Mesendoderm (in vitro differentiated cells): ENCODE measurements at places on chromosomes 13 and 19.

DNA sequence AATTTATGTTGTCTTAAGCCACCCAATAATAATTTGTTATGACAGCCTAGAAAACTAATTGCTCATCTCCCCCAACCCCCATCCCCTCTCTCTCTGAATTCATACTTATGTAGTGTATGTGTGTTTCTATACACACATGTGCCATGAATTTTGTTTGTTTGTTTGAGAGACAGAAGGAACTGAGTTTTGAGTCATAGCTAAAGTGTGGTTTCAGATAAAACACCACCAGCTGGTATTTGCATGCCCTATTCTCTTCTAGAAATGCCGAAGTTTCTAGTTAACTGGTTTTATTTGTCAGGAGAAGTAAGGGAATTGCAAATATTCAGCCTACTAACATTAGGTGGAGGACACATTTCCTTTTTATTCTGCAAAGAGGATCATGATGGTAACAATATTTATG is 17.4 kb upstream of the LILRA2 start:
- no peak for DNase-seq

DNA sequence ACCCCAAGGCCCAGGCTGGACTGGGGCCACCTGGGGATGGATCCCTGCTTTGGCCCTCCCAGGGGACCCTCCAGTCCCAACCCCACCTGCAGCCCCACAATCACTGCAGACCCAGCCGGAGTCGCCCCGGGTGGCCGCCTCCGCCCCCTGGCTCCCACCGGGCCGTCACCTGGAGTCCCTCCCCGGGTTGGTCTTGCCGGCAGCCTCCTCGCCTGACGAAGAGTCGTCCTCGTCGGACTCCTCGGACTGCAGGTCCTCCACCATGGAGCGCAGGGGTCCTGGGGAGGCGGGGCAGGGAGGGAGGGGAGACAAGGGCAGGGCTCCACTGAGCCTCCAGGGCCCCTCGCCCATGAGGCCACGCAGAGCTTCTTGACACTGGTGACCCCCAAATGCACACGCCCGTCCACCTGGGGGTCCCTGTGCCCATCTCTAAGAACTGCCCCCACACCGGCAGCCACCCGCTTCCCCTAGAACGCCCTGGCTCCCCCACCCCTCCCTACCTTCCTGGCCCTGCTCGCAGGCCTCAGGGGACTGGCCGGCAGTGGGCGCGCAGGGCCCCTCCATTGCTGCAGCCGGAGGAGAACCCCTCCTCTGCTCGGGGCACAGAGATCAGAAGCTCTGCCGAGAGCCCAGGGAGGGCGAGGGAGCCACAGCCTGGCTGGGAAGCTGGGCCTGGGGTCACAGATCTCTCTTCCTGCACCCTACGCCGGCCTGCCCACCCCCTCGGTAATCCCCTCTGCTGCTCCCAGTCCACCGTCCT is 63.4 kb downstream of the MLLT1 start:
- no peak for DNase-seq

GRCh38 chr19:21608571-21608970 is 103.2 kb downstream of the ZNF429 start:
- no peak for DNase-seq

DNA sequence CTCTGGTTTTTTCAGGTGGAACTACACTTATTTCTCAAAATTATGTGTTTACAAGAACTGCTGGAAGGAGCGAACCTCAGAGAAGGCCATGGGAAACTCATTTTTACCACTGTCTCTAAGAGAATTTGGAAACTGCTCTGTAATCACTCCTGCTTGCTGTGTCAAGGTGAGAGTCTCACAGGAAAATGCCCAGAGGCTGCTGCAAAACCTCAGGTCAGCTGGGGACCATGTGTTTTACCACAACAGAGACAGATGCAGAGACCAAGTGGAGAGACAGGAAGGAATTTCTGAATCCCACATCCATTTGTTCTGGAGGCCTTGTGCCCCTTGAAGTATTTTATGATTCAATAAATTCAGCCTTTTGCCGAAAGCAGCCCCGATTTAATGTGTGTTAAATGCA is 743.8 kb upstream of the SLC10A2 start:
- DNase-seq = peak; percentile 4

- peak; percentile 62 for DNase-seq
Measured at GRCh38 chr13:110600261-110600819, 15.0 kb upstream of the NAXD start.

GRCh38 chr19:8731428-8732169 is 10.2 kb downstream of the OR2Z1 start:
- peak; percentile 1 for DNase-seq

- no peak for DNase-seq
Measured at GRCh38 chr13:21020581-21020980, 40.8 kb downstream of the LATS2 start.

- no peak for DNase-seq
Measured at GRCh38 chr13:23718996-23719395, 148.8 kb downstream of the TNFRSF19 start.

GRCh38 chr13:113428871-113429607 is 24.2 kb downstream of the ADPRHL1 start:
- no peak for DNase-seq

DNA sequence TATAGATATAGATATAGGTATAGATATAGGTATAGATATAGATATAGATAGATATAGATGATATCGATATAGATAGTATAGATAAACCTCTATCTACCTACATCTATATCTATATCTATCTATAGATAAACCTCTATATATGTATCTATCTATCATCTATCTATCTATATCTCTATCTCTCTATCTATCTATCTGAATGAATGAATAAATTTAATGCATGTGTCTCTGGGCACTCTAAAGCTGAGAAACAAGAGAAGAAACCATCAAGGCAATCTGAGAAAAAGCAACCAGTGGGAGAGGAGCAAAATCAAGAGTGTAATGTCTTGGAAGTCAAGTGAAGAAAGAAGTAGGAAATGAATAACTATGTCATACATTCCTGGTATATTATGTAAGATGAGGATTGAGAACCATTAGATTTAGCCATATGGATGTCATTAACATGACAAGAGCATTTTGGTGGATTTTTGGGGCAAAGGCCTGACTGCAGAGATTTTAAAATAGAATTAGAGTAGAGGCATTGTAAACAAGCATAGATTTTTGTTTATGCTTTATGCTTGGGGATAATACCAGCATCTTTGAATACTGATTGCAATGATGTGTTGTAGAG is 1262.7 kb upstream of the MIR17HG start:
- no peak for DNase-seq

DNA sequence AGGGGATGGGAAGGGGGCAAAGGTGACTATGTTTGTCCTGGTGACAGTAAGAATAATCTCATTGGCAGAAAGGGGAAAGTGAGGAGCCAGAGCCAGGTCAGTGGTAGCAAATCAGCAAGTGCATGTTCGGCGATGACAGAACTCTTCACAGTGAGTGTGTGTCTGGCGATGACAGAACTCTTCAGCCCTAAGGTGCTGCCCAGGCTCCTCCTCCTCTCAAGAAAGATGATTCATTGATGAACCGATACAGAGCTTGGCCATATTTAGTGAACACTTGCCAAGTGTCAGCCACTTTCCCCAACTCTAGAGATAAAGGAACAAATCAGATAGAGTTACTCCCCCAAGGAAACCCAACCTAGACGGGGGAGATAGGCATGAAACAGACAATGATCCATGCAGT is 199.3 kb upstream of the UBL3 start:
- no peak for DNase-seq

DNA sequence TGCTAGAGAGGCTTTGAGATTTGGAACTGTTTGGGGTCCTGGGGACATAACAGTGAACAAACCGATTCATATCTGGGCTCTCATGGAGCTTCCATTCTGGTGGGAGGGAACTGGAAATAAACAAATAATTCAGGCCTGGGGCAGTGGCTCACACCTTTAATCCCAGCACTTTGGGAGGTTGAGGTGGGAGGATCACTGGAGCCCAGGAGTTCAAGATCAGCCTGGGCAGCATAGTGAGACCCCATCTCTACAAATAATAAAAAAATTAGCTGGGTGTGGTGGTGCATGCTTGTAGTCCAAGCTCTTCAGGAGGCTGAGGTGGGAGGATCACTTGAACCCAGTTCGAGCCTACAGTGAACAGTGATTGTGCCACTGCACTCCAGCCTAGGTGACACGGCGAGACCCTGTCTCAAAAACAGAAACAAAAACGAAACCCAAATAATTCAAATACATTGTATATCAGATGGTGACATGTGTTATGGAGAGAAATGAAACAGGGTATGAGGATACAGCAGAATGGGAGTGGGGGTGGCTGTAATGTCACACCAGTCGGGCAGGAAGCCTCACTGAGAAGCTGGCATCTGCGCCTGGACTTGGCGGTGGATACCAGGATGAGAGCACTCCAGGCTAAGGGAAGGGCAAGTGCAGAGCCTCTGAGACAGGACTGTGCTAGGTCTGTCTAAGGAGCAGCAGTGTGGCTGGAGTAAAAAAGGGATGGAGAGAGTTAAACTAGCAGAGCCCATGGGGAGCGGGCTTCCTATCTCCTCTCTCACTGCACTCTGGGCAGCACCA is 131.1 kb upstream of the ZNF536 start:
- DNase-seq = no peak

DNA sequence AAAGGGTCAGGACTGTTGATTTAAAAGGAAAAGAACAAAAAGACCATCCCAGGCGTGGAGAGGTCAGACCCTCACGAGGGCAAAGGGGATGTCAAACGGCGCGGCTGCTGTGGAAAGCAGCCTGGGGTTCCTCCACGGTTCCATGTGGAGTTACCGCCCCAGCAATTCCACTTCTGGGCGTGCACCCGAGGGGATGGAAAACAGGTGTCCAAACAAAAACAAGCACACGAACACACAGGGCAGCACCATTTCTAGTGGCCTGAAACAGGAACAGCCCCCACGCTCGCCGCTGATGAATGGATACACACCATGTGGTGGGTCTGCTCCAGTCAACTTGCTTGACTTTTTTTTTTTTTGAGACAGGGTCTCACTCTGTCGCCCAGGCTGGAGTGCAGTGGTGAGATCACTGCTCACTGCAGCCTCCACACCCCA is 11.2 kb downstream of the AP3D1 start:
- DNase-seq = no peak

GRCh38 chr19:6773323-6773931 is 919 bp downstream of the VAV1 start:
- DNase-seq = no peak

- peak; percentile 69 for DNase-seq
Measured at GRCh38 chr19:4352701-4353121, 9.3 kb downstream of the MPND start.

GRCh38 chr19:56360841-56361240 is 32.5 kb downstream of the ZNF582 start:
- no peak for DNase-seq

GRCh38 chr19:31572976-31573298 is 223.7 kb upstream of the TSHZ3 start:
- no peak for DNase-seq

DNA sequence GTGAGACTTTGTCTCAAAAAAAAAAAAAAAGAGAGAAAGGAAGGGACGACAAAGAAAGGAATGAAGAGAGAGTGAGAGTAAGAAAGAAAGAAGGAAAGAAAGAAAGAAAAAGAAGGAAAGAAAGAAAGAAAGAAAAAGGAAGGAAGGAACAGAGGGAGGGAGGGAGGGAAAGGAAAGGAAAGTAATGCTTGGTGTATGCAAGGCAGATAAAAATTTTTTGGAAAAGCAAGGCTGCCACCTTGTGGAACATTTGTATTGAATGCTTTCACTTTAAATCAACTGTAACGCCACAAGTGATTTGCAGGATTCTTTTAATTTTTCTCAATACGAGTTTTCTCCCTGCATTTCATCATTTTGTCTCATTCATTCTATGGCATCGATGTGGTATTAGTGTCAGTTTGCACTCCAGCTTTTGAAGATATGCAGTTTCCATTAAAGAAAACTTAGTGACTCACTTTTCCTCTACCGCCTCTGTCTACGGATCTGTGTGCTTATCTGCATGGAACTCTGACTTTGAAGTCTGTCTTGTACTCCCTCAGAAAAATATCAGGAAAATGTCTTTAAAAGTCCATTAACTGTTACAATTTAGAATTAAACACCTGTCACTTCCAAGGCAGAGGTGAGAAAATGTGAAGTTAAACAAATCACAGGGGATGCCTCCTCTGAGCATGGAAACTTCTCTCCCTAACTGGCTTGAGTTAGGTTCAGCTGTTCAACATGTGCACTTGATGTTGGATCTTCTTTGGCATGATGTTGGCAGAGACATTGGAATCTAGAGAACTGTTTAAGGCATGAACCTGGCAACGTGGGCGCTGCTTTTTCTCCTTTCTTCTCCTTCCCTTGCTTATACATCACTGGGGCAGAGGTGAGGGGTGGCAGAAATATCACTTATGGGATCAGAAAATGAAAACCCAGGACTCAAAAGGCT is 20.0 kb upstream of the ZDHHC20 start:
- peak; percentile 80 for DNase-seq
